ENCODE measurements at places on chromosomes 6 and 20.
A peak's percentile ranks its signal among the peaks of the same experiment; 100 is the strongest.

GRCh38 chr6:136016228-136017225, 165.0 kb downstream of the PDE7B start:
- no peak overlapping the region for H3K4me3 ChIP-seq
- no peaks in the 10 kb centered on the region for H3K36me3 ChIP-seq
- H3K27ac ChIP-seq, result no peak overlapping the region
- no peaks in the 10 kb centered on the region for H3K27me3 ChIP-seq
- DNase-seq, result no peak

DNA sequence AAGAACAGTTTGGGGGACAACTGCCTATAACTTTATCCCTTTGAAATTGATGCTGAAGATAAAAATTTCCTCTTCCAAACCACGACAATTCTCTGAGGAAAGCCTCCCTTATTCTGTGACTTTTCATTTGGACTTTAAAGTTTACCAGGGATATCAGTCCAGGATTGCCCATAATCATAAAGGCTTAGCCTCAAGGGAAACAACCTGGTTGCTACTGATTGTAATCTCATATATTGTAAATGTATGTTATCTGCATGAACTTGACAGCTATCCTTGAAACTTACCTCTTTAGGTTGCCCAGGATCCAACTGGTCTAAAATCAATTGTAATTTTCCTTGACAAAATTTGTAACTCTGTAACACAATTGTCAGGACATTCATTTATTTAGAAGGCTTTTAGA, 23.8 kb downstream of the TBC1D32 start:
- H3K4me1 ChIP-seq, result no peaks in the 10 kb centered on the region
- no peak overlapping the region for H3K4me3 ChIP-seq
- H3K27ac ChIP-seq, result no peak overlapping the region
- H3K27me3 ChIP-seq, result no peaks in the 10 kb centered on the region
- no peaks in the 10 kb centered on the region for H3K36me3 ChIP-seq
- no peak for DNase-seq

DNA sequence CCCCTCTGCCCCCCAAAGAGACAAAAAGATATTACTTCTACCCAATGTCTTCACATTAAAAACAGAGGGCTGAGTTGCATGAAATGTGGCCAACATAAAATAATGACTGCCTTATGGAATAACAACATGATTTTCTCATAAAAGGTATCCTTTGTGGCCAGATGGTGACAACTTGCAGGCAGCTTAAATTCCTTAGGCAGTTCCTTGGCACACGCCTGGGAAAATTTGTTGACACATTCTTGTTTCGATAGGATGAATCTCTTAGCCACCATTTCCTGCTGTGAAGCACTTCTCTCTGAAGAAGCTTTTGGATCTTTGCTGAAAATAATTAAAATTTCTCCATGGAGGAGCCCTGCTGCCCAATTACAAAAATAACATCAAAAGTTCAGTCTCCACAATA, 109.0 kb upstream of the COL21A1 start:
- no peak for DNase-seq
- no peaks in the 10 kb centered on the region for H3K36me3 ChIP-seq
- H3K4me1 ChIP-seq, result no peaks in the 10 kb centered on the region
- H3K27me3 ChIP-seq, result no peaks in the 10 kb centered on the region

DNA sequence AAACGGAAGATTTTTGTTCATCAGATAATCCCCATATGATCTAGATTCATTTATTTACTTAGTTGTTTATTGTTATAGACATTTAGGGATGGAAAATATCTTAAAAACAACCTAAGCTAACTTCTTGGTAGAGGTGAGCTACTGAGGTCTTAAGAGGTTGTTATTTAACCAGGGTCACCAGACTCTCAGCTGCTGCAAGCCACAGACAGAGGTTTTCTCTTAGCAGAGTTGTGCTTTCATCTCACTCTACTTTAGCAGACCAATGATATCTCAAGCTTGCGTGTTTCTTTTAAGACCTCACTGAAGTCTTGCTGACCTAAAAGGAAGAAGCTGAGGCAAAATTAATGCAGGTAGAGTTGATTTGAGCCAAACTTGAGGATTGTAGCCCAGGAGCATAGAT, 43.6 kb downstream of the NCOA7 start:
- no peak for DNase-seq
- H3K4me3 ChIP-seq, result no peak overlapping the region
- H3K36me3 ChIP-seq, result no peaks in the 10 kb centered on the region
- H3K27ac ChIP-seq, result peak overlapping the region; percentile 79
- no peaks in the 10 kb centered on the region for H3K27me3 ChIP-seq

DNA sequence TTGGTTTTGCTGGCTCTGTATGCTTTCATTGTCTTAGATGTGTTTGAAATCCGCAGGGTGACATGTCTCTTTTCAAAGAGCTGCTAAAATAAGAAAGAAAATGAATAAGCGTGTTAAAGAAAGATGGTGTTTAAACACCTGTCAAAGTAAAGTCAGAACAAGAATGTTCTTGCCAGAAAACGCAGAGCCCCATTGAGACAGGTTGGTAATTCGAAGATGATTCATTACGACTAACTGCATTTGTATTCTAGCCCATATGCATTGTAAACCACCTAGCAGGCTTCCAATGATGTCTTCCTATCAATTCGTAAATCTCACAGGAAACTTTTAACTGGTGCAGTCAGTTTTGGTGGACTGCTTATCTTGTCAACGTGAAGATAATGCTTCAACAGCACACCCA, 16.8 kb downstream of the PHACTR2 start:
- H3K27me3 ChIP-seq, result no peaks in the 10 kb centered on the region
- no peak overlapping the region for H3K27ac ChIP-seq
- no peaks in the 10 kb centered on the region for H3K36me3 ChIP-seq
- H3K4me3 ChIP-seq, result no peak overlapping the region
- peaks cover 8% of the 10 kb centered on the region for H3K4me1 ChIP-seq

DNA sequence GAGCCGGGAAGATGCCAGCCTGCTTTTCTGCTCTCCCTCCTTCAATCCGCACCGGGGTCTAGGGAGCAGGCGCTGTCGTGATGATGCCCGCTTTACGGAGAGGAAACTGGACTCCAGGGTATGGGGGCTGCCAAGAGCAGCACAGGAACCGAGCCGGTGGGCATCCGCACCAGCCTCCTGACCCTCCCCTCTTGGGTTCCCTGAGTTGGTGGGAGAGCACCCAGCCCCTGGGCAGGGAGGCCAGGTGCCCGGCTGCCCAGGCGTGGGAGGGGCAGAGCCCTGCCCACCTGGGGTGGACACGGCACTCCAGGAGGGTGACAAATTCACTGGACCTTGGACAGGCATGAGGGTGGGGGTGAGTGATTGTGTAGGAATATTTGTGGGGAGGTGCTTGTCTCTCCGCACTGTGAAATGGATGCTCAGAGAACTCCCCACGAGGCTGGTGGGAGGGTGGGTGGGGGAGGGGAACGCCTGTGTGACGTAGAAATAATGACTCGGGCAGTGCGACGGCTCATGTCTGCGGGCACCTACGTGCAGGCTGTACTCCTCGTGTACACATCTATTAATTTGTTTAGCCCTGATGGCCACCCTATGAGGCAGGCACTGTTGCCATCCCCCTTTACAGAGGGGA, 173.4 kb downstream of the BMP7 start:
- DNase-seq, result peak; percentile 57
- H3K4me1 ChIP-seq, result no peaks in the 10 kb centered on the region
- no peak overlapping the region for H3K27ac ChIP-seq
- H3K27me3 ChIP-seq, result no peaks in the 10 kb centered on the region
- H3K36me3 ChIP-seq, result no peaks in the 10 kb centered on the region

DNA sequence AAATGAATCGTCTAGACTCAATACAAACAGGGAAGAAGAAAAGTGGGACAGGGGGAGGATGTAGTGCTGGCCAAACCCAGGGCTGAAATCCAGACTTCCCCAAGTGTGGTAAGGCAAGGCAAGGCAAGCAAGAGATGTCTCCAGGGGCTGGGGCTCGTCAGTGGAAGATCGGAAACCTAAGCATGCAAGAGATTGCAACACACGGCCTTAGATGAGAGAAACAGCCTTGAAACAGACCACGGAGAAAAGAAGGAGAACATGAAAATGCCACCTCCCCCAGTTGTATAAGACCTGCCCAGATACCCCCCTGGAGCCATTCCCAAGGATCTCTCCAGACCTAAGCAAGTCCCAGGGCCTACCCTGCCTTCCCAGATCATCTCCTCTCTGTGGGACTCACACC, 20.0 kb downstream of the VEGFA start:
- no peaks in the 10 kb centered on the region for H3K27me3 ChIP-seq
- H3K4me3 ChIP-seq, result no peak overlapping the region
- no peaks in the 10 kb centered on the region for H3K4me1 ChIP-seq

- no peak for DNase-seq
- H3K4me3 ChIP-seq, result no peak overlapping the region
- no peaks in the 10 kb centered on the region for H3K27me3 ChIP-seq
- H3K36me3 ChIP-seq, result no peaks in the 10 kb centered on the region
Observed at GRCh38 chr6:135938576-135939207, 87.2 kb downstream of the PDE7B start.

- H3K36me3 ChIP-seq, result no peaks in the 10 kb centered on the region
- H3K4me3 ChIP-seq, result no peak overlapping the region
- peak; percentile 81 for DNase-seq
- H3K27me3 ChIP-seq, result no peaks in the 10 kb centered on the region
Observed at GRCh38 chr6:112443179-112444065, 96.3 kb downstream of the RFPL4B start.

- no peaks in the 10 kb centered on the region for H3K4me1 ChIP-seq
- H3K36me3 ChIP-seq, result no peaks in the 10 kb centered on the region
- DNase-seq, result no peak
- no peaks in the 10 kb centered on the region for H3K27me3 ChIP-seq
- no peak overlapping the region for H3K4me3 ChIP-seq
Observed at GRCh38 chr6:158255989-158256601, 56.2 kb upstream of the TULP4 start.

DNA sequence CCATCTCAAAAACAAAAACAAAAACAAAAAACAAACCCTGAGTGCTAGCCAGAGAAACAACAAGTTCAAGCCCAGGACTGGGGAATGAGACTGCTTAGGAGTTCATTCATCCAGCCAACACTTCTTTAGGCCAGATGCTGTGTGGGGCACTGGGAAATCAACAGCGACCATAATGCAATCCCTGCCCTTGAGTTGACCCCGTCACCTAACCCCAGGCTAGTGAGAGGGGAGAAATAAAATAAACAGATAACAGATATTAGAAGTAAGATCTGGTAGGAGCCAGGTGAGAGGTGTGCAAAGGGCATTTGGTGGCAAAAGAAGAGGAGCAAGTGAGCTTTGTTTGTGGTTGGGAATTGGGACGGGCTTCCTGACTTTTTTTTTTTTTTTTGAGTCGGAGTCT, 4.9 kb upstream of the RPL10A start:
- no peak overlapping the region for H3K4me3 ChIP-seq
- H3K36me3 ChIP-seq, result peaks cover 2% of the 10 kb centered on the region
- DNase-seq, result no peak
- H3K27ac ChIP-seq, result no peak overlapping the region
- H3K27me3 ChIP-seq, result no peaks in the 10 kb centered on the region
- H3K4me1 ChIP-seq, result peaks cover 4% of the 10 kb centered on the region

- no peak overlapping the region for H3K4me3 ChIP-seq
- no peak for DNase-seq
- H3K36me3 ChIP-seq, result no peaks in the 10 kb centered on the region
- no peak overlapping the region for H3K27ac ChIP-seq
Observed at GRCh38 chr6:84508334-84508733, 256.1 kb downstream of the TBX18 start.

GRCh38 chr6:166830185-166830890, 126.0 kb downstream of the RNASET2 start:
- H3K27ac ChIP-seq, result no peak overlapping the region
- H3K4me3 ChIP-seq, result no peak overlapping the region
- no peaks in the 10 kb centered on the region for H3K36me3 ChIP-seq
- no peak for DNase-seq
- H3K4me1 ChIP-seq, result no peaks in the 10 kb centered on the region

DNA sequence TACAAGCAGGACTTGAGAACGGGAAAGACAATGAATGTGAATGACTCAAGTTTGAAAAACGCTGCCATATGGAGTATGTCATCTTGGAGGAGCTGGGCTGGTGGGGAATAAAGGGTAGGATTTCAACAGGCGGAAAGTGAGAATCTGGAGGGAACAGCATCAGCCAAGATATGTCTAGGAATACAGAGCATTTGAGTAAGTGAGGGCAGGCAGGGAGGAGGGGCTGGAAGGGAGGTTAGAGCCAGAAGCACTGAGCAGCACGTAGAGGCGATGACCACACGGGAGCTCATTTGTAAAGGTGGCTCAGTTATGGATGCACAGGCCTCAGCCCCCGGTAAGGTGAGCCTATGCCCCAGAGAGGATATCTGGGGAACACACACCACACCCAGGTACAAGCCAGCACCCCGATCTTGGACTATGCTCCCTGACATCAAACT, 115.1 kb downstream of the ZMYND8 start:
- H3K4me3 ChIP-seq, result no peak overlapping the region
- no peak overlapping the region for H3K27ac ChIP-seq
- no peaks in the 10 kb centered on the region for H3K27me3 ChIP-seq
- H3K4me1 ChIP-seq, result no peaks in the 10 kb centered on the region

GRCh38 chr6:50889497-50889896, 70.8 kb downstream of the TFAP2B start:
- no peaks in the 10 kb centered on the region for H3K4me1 ChIP-seq
- H3K4me3 ChIP-seq, result no peak overlapping the region
- H3K27ac ChIP-seq, result no peak overlapping the region
- H3K27me3 ChIP-seq, result no peaks in the 10 kb centered on the region
- no peaks in the 10 kb centered on the region for H3K36me3 ChIP-seq

DNA sequence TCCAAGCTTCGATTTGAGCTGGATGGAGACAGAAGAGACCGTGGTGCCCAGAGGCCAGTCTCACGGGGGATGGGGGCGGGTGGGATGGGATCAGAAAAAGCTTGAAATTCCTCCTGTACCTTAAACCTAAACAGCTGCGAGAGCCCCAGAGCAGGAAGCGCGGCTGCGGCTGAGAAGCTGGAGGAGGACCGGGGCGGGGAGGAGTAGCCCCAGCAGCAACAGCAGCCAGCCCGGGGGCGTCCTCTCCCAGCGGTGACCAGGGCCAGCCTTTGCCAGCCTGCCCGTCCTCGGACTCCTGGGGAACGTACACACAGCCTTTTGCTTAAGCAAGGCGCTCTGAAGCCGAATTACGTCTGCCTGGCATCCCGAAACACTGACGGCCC, 17.4 kb upstream of the PRDM13 start:
- H3K4me3 ChIP-seq, result no peak overlapping the region
- peaks cover 59% of the 10 kb centered on the region for H3K27me3 ChIP-seq
- no peak for DNase-seq
- H3K27ac ChIP-seq, result no peak overlapping the region
- peaks cover 12% of the 10 kb centered on the region for H3K4me1 ChIP-seq

DNA sequence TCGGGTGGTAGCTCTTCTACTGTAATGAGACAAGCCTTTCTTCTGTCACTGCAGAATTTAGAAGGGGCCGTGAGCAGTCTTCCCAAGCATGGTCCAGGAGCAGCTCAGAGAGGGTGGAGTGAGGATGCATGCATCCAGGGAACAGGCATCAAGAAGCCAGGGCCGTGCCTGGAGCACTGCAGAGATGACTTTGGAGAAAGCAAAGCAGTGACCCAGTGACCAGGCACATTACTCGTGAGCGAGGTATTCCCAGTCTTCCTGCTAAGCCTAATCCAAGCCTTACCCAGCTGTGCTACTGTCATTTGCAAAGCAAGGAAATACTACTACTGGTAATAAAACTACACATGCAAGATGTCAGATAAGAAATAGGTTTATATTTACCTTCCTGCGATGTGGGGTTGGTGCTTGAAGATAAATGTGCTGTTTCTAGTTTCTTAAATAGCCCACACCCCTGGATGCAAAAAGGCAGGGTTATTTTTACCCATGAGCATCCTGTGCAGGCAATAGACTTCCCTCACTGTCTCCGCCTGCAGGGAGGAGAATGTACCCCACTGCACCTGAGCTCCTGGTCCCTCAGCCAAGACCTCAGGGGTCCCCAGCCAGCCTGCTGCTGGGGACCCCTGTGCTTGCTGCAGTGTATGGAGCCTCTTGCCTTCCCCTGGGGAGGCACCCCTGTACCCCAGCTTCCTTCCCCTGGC, 62.9 kb downstream of the SSR1 start:
- peaks cover 30% of the 10 kb centered on the region for H3K36me3 ChIP-seq
- H3K27me3 ChIP-seq, result no peaks in the 10 kb centered on the region
- H3K4me1 ChIP-seq, result no peaks in the 10 kb centered on the region
- H3K4me3 ChIP-seq, result no peak overlapping the region
- H3K27ac ChIP-seq, result no peak overlapping the region
